Peyer's patch (tissue), 4 donors: ENCODE measurements at places on chromosomes 2 and 18. TPM values are rescaled to one million over a fixed set of nuclear protein-coding genes. Genes with fewer than 3 reads are reported as not detected.

DNA sequence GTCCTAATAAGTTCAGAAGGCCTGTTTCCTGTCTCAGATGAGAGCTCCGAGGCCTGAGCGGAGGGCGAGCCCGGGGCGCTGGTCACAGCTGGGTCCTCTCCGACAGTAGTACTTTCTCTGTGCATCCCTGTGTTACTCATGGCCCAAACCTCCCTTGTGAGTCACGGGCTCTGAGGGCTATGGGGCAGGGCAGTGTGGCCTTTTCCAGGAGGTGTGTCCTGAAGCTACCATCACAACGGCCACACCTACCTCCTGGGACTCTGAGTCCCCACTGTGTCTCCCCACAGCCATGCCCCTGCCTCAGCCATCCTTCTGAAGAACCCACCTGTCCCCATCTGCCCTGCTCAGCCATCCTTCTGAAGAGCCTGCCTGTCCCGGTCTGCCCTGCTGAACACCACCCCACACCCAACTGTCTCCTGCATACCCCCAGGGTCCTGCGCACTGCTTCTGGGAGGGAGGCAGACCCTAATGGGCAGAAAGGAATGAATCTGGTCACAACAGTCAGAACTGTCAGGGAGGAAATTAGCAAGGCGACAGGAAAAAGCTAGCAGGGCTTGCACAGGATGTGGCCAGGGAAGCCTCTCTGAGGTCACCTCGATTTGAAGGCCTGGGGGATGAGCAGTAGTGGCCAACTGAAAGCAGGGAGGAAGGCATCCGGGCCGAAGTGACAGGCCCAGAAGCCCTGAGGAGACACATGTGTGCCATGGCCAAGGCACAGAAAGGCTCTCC is 145.4 kb upstream of the RIOK3 start:
- DNase-seq, result no peak

GRCh38 chr2:177483531-177483930 is 91.0 kb downstream of the AGPS start:
- no peak for DNase-seq

GRCh38 chr2:211514049-211514448 is 957.6 kb downstream of the CPS1 start:
- DNase-seq, result no peak

GRCh38 chr2:12949406-12949805 is 232.7 kb downstream of the TRIB2 start:
- no peak for DNase-seq

Gene EN1
- total RNA-seq, result not detected

DNA sequence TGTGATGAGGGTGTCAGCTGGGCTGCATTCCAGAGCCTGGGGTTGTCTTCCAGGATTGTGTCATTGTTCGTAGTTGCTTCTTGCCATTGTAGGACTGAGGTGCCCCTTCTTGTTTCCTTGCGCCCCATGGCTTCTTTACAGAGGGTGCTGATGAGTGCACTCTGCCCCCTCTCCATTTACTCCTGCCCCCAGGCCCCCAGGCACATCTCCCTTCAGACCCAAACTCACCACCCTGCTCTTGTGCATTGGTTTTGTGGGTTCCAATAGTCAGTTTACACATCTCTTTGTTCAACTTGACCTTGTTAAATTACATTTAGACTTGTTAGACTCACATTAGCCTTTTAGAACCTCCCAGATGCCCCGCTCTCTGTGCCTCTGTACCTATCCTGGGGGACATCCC is 33.1 kb downstream of the HJURP start:
- no peak for DNase-seq

DNA sequence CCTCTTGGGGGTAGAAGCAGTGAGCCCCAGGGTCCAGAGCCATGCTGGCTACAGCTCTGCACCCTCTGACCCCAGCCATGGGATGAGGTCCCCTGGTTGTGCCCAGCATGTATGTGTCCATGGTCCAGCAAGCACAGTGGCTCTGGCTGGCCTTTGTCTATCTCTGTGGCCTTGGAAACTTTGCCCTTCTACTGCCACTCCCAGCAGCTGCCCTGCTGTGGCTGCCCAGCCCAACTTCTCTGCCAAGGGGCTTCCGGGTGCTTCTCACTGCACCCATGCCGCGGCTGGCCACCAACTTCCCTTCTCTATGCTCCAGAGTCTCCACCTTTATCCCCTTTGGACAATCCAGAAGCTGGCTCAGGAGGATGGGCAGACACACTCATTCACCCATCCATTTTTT is 18.8 kb downstream of the TMEM185B start:
- no peak for DNase-seq

Gene ANKRD39
- total RNA-seq, result 5.8 TPM

DNA sequence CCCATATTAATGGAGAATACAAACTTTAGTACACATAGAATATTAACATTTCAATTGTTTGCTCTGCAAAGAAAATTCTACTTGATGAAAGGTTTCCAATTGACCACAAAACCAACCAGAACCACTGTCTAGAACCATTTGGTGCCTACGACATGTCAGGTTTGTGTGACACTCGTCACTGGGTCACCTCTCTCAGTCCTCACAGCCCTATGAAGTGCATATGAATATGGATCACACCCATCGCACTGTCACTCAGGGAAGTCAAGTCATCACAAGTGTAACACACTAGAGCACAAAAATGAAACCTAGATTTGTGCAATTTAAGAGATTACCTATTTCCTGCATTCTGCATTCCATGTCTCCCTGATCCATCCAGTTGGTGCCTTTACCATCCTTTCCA is 43.7 kb downstream of the PTPN2 start:
- DNase-seq, result no peak

- peak; percentile 49 for DNase-seq
Measured at GRCh38 chr18:9137168-9138066, 836 bp downstream of the ANKRD12 start.

DNA sequence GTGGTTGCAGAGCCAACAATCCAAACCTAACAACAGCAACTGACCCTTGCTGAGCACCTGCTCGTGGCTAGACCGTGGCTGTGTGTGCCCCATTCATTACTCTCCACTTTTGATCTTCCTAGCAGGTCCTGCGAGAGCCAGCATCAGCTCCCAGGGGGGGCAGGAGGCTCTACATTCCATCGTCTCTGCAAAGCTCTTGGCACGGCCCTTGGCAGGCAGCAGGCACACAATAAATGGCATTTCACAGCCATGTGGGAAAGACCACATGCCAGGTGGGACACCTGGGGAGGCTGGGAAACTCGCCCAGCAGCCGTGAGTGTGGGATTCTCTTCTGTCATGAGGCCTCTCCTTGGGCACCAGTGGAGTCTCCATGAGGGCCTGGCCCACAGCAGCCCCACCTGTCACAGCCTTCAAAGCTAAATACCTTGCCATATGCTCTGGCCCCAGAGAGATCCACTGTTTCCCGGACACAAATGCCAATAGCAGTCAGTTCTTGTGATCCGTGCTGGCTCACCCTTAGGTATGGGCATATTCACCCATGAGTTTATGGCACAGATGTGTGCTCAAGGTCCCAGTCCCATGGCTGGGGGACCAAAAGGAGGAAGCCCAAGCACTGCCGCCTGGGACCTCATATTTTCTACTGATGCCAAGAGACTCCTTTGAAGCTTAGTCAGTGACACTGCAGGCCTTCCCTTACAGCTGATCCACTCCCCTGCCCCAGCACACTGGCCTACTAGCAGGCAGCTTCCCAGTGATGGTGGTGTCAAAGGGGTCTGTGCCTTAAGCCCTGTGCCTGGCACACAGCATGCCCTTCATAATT is 6.8 kb upstream of the TEX51 start:
- peak; percentile 18 for DNase-seq

- DNase-seq, result peak; percentile 53
Measured at GRCh38 chr18:79942786-79943607, 8.5 kb downstream of the SLC66A2 start.

DNA sequence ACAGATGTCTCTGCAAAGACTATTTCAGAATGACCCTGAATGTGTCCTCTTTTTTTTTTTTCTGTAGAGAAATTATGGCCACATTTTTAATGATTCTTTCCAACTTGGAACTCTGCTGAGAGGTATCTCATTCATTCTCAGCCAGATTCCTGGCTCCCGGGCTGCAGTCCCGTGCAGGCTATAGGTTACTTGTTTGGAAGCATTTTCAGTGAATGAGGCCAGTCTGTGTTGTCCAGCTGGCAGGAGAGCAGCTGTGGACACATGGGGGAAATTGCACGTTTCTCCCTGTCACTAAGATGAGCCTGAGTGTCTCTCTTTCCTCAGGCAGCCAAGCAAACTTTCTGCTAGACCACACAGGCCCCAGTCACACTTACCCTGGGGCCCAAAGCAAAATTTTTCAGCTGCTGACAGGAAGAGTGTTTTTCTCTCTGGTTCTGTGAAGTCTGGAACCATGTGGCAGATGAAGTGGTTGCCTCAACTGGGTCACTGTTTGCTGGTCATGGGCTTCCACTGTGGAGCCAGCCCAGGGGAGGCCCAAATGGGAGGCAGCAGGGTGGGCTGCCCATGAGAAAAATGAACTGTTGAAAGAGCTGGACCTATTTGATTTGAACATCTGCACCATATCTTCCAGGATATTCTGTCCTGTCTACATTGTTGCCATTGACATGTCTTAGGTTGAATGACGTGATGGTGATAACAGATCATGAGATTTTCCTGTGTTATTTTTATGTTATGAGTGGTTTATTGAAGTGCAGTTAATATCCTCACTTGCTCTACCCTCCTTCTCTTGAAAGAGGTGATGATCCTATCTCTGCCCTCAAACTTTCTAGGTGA is 431.2 kb downstream of the LPIN1 start:
- DNase-seq, result no peak

GRCh38 chr18:11183637-11184036 is 34.3 kb upstream of the PIEZO2 start:
- DNase-seq, result no peak

GRCh38 chr18:47777626-47778025 is 152.8 kb downstream of the SMAD2 start:
- no peak for DNase-seq

DNA sequence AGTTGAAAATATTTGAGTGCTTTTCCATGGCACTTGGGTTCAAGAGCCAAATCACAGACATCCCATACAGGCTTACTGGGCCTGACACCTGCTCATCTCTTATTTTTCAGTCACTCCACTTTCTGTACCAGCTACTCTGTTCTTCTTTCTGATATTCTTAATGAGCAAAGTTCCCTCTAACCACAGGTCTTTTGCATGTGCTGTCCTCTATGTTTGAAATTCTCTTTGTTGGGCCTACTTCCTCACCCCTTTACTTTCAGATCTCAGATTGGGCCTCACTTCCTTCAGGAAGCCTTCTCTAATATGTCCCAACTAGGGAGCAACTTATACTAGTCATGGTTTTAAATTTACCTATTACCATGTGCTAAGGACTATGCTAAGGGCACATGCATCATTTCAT is 81.8 kb upstream of the RBMS1 start:
- DNase-seq, result no peak
